GM23248 (cell line): ENCODE measurements at places on chromosomes 3 and 15. TPM values are rescaled to one million over a fixed set of nuclear protein-coding genes. Genes with fewer than 3 reads are reported as not detected.
A peak's percentile ranks its signal among the peaks of the same experiment; 100 is the strongest.

GRCh38 chr3:115788921-115789470 is 165.7 kb downstream of the GAP43 start:
- DNase-seq: peak; percentile 95

The GAP43 gene
- 0.54 and 0.63 TPM in 2 replicates for total RNA-seq

The MYO1E gene
- total RNA-seq: 155 and 224 TPM in 2 replicates

DNA sequence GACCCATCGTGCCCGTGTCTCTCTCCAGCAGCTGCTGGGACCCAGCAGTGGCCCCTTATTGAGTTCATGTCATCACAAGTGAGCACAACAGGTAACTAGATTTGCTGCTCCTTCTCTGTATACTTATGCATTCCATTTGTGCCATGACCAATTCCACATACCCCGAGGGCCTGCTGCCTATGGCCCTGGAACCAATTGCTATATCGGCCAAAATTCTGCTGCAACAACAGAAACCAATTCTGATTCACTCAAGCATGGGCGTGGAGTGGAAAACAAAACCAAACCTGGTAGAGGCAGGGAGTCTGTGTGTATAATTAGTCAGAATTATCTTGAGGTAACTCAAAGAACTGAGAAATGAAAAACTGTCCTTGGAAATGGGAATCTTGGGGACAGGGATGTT is 516.6 kb downstream of the EPHB1 start:
- no peak for DNase-seq

DNA sequence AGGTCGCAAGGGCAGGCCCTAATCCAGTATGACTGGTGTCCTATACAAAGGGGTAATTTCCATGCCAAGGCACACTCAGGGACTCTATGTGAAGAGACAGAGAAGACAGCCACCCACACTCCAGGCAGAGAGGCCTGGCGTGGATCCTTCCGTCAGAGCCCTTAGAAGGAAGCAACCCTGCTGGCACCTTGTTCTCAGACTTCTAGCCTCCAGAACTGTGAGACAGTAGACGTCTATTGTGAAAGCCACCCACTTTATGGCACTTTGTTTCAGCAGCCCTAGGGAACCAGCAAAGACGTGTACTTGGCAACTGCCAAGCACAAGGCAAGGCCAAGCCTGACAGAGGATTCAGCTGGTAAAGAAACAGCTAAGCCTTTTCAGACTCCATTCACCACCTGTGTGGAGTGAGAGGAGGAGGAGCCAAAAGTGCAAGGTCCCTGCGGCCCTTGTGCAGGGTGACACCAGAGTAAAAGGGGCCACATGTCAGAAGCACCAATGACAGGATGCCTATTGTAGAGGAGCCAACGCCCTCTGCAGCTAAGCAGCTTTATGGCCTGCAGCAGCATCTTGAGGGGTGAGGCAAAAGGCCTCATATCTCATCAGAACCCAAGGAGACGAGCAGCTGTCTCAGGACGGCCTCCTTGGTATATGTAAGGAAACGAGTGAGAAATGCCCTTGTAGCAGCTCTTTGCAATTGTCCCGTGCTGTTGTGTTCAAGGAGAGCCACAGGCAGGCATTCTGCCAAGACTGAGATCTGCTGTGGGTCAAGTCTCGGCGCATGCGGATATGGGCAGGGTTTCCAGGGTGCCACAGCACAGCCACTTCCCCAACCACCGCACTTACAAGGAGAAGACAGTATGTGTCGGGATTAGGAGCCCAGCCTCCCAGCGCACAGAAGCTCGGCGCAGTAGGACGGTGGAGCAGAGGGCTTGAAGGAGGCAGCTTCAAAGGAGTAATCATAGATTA is 121.5 kb upstream of the LIPC start:
- DNase-seq: no peak

The DPPA2 gene
- total RNA-seq: not detected in 2 replicates

The QARS1 gene
- total RNA-seq: 201 and 240 TPM in 2 replicates

The FOXB1 gene
- total RNA-seq: not detected in 2 replicates

DNA sequence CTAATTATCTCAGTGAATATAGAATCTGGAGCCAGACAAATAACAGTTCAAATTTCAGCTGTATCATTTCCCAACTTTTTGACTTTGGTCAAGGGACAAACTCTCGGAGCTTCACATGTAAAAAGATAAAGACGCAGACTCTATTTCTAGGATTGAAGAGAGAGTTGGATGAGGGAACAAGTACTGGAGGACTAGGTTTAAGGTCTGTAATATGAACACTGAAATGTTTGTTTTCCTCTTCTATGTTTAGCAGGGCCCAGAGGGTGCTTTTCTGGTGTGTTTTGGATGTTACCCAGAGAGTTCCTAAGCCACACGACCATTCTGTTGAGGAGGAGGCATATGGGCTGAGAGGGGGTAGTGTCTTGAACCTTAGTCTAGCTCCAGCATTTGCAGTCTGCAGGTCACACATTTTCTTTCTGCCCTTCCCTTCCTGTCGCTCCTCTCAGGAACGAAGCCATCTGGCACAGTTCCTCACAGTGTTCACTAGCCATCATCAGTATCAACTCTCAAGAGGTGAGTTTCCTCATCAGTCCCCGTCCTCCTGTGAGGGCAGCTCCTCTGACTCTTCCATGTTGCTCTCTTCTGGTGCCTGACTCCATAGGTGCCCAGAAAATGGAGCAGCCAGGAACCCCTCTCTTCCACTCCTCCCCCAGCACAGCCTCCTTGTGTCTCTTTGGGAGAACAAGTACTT is 250.1 kb downstream of the SQOR start:
- DNase-seq: no peak

DNA sequence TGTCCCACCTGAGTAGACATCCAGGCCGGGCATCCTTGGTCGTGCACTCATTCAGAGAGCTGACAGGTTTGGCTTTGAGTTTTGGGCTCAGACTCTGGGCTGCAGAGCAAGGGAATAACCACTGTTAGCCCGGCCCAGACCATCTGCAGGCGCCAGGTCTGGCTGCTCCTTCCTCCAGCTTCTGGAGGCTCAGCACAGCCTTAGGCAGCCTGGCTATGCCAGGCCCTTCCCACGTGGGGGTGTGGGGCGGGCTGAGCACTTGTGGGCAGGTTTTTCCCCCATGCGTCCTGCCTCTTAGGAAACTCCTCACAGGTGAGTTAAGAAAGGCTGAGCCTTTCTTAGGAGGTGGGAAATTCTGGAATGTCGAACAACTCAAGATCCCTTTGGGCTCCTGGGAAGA is 11.2 kb downstream of the PLA2G4B start:
- DNase-seq: no peak

The PLA1A gene
- not detected in 2 replicates for total RNA-seq

DNA sequence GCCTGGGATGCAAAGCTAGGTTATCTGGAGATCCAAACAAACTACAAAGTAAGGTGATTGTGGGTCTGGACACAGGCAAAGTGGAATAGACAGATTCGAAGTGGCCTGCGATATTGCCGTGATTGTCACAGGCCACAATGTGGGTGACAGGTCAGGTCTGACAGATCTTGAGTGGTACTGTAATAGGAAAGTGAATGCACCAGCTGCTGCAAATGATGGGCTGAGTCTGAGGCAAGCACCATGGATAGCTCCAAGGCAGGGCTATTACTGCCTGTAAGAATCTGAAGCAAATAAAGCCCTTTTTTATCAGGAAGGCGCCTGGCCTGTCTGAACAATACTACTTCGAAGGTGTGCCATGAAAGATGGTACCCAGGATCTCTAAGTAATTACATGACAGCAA is 10.0 kb downstream of the ARMC8 start:
- peak; percentile 40 for DNase-seq

DNA sequence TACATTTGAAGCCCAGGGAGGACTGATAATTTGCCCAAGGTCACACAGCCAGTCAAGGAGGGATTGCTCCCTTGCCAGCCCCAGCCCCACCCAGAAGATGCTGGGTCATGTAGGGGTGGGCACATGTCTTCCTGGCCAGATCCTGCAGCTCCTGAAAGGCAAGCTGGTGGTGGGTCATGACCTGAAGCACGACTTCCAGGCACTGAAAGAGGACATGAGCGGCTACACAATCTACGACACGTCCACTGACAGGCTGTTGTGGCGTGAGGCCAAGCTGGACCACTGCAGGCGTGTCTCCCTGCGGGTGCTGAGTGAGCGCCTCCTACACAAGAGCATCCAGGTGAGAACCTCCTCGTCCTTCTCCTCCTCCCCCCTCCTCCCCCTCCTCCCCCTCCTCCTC is 13.2 kb downstream of the ISG20 start:
- no peak for DNase-seq

DNA sequence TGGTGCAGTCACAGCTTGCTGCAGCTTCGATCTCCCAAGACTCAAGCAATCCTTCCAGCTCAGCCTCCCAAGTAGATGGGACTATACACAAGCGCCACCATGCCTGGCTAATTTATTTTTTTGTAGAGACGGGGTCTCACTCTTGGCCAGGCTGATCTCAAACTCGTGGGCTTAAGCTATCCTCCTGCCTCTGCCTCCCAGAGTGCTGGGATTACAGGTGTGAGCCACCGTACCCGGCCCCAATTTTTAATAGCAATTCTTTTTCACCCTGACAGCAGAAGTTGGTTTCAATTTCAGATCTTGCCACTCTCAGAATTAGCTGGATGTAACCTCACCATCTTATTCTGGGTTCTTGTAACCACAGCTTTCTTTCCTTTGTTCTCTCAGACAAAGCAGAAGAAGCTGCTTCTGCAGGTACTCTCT is 64.8 kb downstream of the TRIM71 start:
- no peak for DNase-seq

The FANCD2OS gene
- total RNA-seq: not detected in 2 replicates

DNA sequence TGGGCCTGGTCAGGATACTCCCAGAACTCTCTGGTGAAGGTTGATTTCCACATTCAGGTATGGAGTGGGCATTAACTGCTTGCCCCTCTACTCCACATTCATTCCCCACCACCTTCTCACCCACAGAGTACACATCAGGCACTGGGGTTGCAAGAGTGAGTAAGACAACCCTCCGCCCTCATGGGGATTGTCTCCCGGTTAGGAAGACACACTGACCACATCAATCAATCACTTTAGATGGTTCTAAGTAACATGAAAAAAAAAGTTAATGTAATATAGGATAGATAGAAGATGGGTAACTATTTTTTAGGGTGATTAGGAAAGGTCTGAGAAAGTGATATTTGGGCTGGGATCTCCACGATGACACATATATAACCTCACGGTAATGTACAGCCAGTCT is 116.0 kb upstream of the NEO1 start:
- no peak for DNase-seq

The PCLAF gene
- 16.0 and 21.2 TPM in 2 replicates for total RNA-seq

DNA sequence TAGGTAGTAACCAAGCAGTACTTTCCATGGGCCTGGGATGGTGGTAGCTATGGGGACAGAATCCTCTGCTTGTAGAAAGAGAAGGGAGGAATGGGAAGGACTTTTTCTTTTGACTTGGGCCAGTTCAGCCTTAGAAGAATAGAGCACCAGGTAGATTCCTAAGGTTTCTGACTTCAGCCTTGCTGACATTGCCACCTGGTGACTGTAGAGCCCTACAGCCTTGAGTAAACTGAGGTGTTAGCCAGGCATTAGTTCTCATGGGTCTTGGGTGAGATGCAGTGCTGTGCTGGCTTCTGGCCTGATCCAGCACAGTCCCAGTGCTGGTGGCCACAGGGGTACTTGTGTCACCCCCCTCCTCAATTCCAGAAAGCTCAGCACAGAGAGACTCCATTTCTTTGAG is 171.1 kb downstream of the ZBBX start:
- DNase-seq: no peak

- DNase-seq: no peak
Observed at GRCh38 chr15:62639432-62639831, 403.1 kb upstream of the TPM1 start.

- peak; percentile 19 for DNase-seq
Observed at GRCh38 chr3:38707730-38708129, 58.2 kb upstream of the SCN5A start.

The WNT7A gene
- not detected in 2 replicates for total RNA-seq

- peak; percentile 18 for DNase-seq
Observed at GRCh38 chr3:117618462-117618861, 908.9 kb downstream of the TUSC7 start.

The CXCR6 gene
- not detected in 2 replicates for total RNA-seq

The PLSCR2 gene
- total RNA-seq: not detected in 2 replicates

DNA sequence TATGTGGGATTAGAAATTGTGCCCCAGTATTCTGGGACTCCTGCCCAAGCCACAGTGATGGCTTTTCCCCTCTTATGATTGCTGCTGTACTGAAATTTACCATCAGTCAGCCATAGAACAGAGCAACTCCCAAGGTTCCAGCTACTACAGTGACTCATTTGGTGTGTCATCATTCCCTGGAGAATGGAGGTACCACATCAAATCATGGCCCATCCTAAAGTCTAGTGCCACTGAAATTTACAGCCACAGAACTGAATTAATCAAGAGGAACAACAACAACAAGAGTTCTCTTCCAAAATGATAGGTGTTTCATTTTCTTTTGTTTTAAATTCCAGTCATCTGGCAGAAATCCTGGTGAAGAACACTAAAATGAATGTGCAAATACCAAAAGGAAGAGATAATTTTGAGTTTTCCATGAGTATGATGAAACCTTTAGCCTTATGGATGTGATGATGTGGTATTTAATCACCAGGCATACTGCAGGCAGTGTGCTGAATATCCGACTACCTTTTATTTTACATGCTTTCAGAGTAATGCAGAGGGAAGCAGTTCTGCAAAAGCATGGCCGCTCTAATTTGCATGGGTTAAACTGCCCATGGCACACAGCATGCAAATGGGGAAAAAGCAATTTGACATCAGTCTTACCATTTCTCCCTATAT is 75.6 kb upstream of the SLC2A2 start:
- DNase-seq: peak; percentile 88

GRCh38 chr3:60142009-60142408 is 1092.2 kb upstream of the CFAP20DC start:
- DNase-seq: no peak

GRCh38 chr15:83848315-83849050 is 194.6 kb downstream of the ADAMTSL3 start:
- DNase-seq: peak; percentile 95

The KBTBD8 gene
- 0.76 and 0.86 TPM in 2 replicates for total RNA-seq
